ENCODE measurements at places on chromosomes 1 and 21. TPM values are rescaled to one million over a fixed set of nuclear protein-coding genes. Genes with fewer than 3 reads are reported as not detected.

GRCh38 chr1:109241344-109241743 is 8.0 kb upstream of the CELSR2 start:
- DNase-seq, result no peak

Gene C1orf167
- not detected for total RNA-seq

DNA sequence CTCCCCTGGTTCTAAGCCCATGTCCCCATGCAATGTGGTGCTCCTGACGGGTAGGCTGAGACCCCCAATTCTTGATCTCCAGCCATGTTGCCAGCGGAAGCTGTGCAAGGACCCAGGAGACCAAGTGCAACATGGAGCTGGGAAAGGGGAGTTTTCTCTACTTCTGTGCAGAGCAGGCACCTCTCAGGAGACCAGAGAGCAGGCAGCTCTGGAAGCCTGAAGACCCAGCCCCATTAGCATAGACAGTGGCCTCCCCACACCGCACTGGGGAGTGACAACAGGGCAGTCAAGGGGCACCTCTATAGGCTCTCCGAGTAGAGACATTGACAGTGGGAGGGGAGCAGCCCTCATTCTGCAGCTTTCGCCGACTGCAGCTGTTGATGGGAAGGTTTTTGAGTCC is 410.2 kb downstream of the MATN1 start:
- DNase-seq, result no peak

GRCh38 chr1:37308031-37308960 is 166.1 kb upstream of the ZC3H12A start:
- no peak for DNase-seq

Data from LHCN-M2 (cell line).